CD4-positive, alpha-beta T cell treated with Interleukin-6 for 4 hours (primary cell): ENCODE measurements at places on chromosomes 6 and 20.

DNA sequence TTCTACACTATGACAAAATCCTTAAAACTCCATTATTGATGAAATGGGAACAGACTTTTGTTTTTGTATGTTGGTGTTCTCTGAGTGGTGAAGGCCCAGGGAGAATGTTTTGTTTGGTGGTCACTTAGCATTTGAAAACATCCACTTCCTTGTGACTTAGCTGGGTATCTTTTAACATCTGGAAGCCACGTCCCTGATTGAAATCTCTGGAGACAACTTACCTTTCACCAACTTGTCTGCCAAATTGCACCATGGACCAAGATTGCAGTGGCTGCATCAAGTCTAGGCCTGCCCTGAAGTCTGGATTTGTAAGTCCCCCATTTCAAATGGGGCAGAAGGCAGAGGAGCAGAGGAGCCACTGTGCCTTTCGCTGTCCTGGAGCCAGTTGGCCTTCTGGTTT, 534 bp upstream of the EFCAB8 start:
- DNase-seq: no peak

DNA sequence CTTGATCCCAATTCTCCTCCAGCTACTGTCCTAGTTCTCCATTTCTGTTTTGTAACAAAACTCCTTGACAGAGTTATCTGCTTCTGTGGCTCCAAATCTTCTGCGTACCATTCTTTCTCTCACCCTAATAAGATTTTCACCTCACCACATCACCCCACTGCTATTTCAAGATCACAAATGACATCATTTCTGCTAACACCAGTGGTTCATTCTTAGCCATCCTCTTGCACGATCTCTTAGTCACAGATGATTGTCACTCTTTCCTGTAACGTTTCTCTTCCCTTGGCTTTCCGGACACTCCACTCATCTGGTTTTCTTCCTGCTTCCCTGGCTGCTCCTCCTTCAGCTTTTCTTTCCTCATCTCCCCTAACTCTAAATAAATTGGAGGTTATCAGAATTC, 56.8 kb upstream of the FABP7 start:
- DNase-seq: no peak

DNA sequence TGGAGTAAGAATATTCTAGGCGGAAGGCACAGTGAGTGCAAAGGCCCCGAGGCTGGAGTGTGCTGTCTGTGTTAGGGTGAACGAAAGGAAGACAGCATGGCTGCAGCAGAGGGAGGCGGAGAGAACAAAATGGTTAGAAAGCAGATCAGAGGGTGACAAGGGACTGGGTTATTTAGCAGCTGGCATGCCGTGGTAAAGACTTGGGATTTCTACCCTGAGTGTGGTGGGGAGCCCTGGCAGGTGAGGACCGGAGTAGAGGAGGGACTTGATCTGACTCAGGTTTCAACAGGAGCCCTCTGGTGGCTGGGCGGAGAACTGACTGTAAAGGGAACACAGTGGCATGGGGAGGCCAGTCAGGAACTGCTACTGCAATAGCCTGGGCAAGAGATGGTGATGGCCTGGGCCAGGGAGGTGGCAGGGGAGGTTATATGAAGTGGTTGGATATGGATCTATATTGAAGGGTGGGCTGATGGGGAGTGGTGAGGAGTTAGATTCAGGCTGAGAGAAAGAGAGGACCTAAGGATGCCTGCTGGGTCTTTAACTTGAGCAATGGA, 38.0 kb downstream of the PIM1 start:
- DNase-seq: peak; percentile 94

GRCh38 chr6:93371756-93372155, 47.6 kb downstream of the EPHA7 start:
- no peak for DNase-seq

GRCh38 chr6:3036861-3037637, 31.2 kb upstream of the RIPK1 start:
- no peak for DNase-seq

GRCh38 chr6:106356378-106356777, 4.1 kb upstream of the CRYBG1 start:
- no peak for DNase-seq
